ENCODE measurements at places on chromosomes 2 and 18. TPM values are rescaled to one million over a fixed set of nuclear protein-coding genes. Genes with fewer than 3 reads are reported as not detected.

The TTL gene
- total RNA-seq = 54.1 TPM

The SP5 gene
- 0.92 TPM for total RNA-seq

The REG1B gene
- not detected for total RNA-seq

The IL36G gene
- total RNA-seq = not detected

The TYW5 gene
- 3.1 TPM for total RNA-seq

The RAD51AP2 gene
- total RNA-seq = 0.43 TPM

The DUSP19 gene
- total RNA-seq = 8.6 TPM

The TUBB8B gene
- total RNA-seq = not detected

The LONRF2 gene
- 24.5 TPM for total RNA-seq

The CRYBA2 gene
- total RNA-seq = not detected

The CD8B2 gene
- not detected for total RNA-seq
